Stimulated activated CD8-positive, alpha-beta memory T cell treated with anti-CD3 and anti-CD28 coated beads, Interleukin-7, amount 100 ng/mL, for 48 hours (primary cell): ENCODE measurements at places on chromosomes 1 and 21.

DNA sequence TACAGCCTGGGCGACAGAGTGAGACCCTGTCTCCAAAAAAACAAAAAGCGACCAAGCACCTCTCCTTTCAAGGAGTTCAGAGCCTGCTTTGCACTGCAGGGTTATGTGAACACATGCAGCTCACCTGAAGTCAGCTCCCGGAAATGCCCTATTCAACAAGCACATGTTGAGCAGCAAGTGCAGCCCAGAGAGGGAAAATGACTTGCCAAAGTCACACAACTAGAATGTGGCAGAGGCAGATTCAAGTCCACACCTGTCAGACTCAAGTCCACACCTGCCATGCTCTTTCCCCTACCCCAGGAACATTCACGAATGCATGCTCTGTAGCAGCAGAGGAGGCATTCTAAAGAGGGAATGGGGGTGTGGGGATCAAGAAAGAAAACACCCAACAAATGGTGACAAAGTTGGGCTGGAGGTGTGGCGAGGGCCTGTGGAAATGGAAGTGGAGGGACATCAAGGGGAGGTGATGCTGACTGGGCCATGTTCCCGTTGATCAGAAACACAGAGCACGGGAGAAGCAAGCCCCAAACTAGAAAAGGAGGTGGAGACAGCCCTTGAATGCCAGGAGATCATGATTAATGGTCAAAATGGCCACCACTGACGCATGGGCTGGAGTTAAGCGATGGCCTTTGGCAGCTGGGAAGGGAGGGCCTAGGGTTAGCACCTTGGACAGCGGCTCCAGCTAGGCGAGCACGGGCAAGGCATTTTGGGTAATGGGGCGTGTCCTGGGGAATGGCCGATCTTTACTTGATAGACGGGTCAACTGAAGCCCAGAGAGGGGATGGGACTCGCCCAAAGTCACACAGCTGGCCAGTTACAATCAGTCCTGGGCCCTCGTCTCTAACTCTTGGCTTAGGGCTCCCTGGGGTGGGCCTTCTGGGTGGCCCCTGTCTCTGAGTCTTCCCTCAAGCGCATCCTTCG, 21.5 kb downstream of the RAP1GAP start:
- no peak for DNase-seq

GRCh38 chr1:214021321-214021720, 33.5 kb downstream of the PROX1 start:
- DNase-seq = no peak

DNA sequence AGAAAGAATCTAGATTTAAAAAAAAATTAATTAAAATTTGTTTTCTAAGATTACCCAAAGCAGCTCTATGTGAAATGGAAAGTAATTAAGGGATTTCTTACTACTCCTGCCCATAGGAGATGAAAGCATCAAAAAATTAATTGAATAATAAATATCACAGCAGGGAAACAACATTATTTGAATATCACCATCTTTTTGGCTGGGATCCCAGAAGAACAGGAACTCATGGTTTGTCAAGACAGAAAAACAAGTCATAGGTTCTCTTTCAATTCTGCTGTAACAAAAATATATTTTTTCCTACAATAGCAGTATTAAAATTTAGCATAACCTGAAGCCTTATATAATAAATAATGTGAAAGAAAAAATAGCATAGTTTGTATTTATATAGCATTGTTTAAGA, 1713.4 kb downstream of the NCAM2 start:
- DNase-seq = no peak

DNA sequence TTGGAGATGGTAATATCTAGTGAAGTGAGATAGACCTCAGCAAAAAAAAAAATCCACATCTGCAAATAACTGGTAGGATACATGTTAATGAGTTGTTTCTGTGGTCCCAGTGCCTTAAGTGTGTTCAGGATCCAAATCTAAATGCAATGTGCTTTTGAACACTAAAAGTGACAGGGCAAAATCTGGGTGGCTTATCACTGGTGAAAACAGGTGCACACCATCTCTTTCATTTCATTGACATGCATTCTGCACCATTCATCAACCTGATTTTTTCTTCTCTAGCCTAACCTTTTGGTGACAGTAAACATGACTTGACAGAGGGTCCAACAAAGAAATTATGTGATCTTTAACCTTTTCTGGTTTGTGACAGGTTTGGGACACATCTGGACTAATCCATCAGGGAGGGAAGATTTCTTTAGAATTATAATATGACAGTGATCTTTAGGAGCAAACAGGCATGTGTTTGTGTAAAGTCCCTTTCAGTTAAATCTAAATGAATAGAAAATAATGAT, 201.6 kb upstream of the NEGR1 start:
- no peak for DNase-seq

- DNase-seq = no peak
Observed at GRCh38 chr1:20584890-20585289, 4.0 kb upstream of the CDA start.

DNA sequence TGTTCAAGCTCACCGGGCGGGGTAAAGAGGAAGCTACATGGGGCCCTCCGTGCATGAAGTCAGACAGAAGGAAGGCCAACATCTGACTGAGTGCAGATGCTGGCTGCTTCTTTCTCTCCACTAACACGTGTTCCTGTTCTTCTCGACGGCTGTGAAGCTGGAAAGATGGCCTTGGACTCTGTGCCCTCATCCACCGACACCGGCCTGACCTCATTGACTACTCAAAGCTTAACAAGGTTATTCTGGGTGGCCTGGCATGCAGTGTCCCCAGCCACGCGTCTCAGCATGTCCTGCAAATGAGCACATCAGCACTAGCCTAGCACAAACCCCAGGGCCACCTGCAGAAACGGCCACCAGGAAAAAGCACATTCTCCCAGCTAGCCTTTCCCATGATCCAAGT, 41.2 kb downstream of the ACTN2 start:
- no peak for DNase-seq

- no peak for DNase-seq
Observed at GRCh38 chr21:28696844-28697410, 295.8 kb downstream of the LTN1 start.

GRCh38 chr1:81119319-81119718, 681.4 kb upstream of the ADGRL2 start:
- no peak for DNase-seq
